ENCODE measurements at places on chromosomes 6 and 20.

GRCh38 chr6:160431226-160431625, 83.0 kb downstream of the SLC22A3 start:
- no peak for DNase-seq

GRCh38 chr20:21099751-21100577, 6.2 kb downstream of the LINC00237 start:
- no peak for DNase-seq

GRCh38 chr6:168128631-168129291, 49.7 kb upstream of the FRMD1 start:
- DNase-seq, result no peak

GRCh38 chr6:8993111-8993510, 557.8 kb upstream of the SLC35B3 start:
- DNase-seq, result no peak

DNA sequence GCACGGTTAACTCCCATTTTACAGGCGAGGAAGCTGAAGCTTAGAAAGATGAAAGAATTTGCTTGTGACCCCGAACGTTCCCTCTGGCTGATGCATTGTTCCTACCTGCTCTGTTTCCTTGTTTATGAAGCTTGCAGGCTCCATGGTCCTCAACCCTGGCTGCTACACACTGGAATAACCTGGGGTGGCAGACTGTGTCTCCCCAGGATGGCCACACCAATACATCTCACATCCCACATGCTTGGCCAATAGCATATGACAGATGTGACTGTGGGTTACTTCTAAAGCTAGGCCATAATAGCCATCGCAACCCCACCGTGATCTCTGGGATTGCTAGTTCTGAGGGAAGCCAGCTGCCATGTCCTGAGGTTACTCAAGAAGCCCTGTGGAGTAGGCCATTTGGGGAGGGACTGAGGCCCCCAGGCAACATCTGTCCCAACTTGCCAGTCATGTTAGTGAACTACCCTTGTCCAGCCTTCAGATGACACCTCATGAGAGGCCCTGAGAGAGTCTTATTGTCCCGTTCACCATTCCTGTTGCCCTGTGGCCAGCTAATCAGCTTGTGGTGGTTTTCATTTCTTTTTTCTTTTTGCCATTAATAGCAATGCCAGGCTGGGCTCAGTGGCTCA, 6.7 kb upstream of the FAM110A start:
- no peak for DNase-seq

DNA sequence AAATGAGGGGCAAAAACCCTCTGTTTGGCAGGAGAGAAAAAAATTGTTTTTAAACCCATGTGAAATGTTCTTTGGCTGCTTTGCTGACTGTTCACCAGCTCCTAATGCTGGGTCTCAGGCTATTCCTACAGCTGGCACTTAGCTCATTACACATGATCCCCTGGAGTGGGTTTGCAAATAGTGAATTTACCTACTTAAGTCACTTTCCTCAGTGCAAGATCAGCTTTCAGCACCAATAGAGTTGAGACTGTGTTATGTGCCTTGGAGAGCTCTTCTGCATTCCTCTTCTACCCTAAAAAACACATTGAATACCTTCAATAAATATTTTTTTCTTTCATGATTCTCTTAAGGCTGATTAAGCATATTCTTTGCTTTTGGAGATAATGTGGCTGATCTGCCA, 58.4 kb upstream of the PRDM1 start:
- DNase-seq, result no peak

DNA sequence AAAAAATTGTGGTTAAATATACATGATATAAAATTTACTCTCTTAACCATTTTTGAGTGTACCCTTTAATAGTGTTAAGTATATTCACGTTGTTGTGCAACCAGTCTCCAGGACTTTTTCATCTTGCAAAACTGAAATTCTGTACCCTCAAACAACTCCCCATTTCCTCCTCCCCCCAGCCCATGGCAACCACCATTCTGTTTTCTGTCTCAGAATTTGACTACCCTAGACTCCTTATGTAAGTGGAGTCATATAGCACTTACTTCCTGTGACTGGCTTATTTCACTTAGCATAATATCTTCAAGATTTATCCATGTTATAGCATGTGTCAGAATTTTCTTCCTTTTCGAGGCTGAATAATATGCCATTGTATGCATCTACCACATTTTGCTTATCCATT, 5.1 kb downstream of the VPS16 start:
- DNase-seq, result no peak

DNA sequence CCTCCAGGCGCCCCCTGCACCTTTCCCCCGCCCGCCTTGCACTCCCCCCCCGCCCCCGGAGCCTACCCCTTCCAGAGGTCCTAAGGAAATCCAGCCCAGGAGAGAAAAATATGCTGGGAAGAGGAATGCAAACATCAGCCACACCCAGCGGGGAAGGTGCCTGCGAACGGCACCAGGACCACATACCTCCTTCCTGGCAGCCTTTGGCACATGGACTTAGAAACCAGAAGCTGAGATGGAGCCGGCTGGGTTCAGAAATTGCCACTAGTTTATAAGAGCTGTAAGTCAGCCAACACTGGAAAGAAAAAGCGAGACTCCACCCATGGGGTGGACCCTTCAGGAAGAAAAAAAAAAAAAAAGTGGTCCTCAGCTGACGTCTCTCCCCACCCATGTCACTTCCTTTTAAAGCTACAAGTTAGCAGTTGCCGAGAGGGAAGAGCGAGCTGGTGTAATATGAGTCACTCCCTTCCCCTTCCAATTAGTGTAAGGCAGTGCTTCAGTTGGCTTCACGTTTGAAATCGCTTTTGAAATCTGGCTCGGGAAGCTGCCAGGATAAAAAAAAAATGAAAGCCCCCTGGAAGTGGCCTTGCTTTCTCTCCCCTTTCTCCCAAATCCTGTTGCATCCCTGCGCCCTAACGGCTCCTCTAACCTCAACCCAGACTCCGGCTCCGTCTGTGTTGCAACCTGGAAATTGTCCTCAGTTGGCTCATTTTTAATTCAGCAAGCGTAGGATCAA, at the start of gene AGPAT4:
TSS of gene AGPAT4 (minus strand) at position 310 of the 736 bp plus-strand sequence. CDS start 41,848 bp downstream, outside the sequence.
- peak; percentile 44 for DNase-seq

DNA sequence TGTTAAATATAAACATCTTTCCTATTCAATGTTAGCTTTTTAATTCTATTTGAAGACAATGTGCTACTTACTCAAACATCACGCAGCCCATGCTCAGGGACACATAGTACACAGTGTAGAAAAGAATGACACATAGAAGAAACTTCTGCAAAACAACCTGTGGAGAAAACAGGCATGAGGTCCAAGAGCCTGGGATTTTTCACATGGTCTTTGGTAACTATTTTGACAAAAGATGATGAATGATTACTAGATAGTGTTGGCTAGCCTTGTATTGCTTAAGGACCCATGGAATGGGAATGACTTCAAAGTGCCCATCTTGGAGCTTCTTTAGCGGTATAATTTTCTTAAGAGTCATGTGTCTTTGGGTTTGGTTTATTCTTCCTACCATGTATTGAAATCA, 15.4 kb downstream of the TMEM244 start:
- no peak for DNase-seq

GRCh38 chr6:158834675-158835385, 15.7 kb upstream of the EZR start:
- no peak for DNase-seq

GRCh38 chr6:147077251-147077650, 127.0 kb upstream of the STXBP5 start:
- no peak for DNase-seq

DNA sequence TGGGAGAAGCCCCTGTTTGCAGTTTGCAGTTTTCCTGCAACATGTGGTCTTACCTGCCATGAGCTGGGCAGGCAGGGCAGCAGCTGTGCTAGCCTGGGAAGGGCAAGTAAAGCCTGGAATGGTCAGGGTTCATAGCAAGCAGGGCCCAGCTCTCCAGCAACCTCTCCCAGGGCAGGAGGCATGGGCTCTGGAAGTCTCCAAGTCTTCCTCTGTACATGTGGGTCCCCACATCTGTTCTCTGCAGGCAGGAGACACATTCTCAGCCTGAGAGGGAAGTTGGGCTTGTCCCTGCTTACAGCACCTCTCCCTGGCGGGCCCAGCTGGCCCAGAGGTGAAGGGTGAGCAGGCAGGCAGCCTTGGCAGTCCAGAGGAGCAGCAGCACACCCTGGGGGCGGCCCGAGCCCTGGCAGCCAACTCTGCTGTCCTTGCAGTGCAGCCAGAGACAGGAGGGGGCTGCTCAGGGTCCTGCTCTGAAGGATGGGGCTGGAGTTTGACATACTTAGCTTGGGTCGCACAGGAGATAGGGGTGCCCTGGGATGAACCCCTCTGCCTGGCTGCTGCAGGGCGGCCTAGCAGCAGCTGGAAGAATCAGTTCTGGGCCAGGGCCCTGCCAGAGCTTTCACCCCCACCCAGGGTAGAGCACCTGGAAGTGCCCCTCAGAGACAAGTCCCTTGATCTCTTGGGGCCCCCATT, 176.0 kb downstream of the MRPL14 start:
- DNase-seq, result no peak

- DNase-seq, result no peak
These were observed 58.3 kb downstream of the COL12A1 start for GRCh38 chr6:75147512-75147911.

DNA sequence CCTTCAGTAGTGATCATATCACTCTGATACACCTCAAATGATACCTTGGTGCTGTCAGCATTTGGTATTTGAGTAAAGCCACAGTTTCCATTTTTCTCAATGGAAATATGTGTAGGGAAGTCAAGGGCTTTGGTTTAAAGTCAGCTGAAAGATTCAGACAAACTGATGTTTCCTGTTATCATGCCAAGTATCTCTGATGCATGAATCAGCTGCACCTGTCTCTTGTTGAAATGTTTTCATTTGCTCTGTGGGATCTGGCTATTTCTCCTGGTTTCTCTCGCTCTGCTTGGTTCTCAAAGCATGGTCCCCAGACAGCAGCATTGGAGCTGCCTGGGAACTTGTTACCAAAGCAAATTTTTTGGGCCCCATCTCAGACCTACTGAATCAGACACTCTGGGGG, 23.5 kb downstream of the ZFP64 start:
- DNase-seq, result no peak

GRCh38 chr6:31859923-31860322, 2.7 kb downstream of the NEU1 start:
- DNase-seq, result no peak

- DNase-seq, result no peak
These were observed 43.1 kb downstream of the ARID1B start for GRCh38 chr6:156820089-156820798.

DNA sequence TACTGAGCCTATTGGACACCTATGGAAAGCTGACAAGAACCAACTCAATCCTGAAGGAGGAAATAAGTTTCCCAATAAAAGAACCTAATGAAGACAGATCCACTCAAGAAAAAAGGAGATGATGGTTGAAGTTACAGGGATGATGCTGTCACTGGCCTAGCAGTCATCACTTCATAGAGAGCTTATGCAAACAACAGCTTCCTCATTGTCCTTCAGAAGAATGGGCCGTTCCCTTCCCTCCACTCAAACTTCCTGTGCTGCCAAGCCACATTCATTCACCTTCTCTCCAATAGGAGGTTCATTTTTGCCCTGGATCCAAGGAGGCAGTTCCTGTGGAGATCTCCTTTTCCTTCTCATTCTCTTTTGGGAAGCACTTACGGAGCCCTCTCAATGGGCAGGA, 13.8 kb upstream of the PM20D2 start:
- no peak for DNase-seq

- no peak for DNase-seq
These were observed 154.7 kb upstream of the PDE10A start for GRCh38 chr6:165817771-165818170.

- no peak for DNase-seq
These were observed 419.7 kb downstream of the CD109 start for GRCh38 chr6:74115674-74116073.

GRCh38 chr6:154367839-154368695, 11.5 kb upstream of the IPCEF1 start:
- no peak for DNase-seq

GRCh38 chr6:124917769-124918168, 44.5 kb upstream of the RNF217 start:
- no peak for DNase-seq

GRCh38 chr6:85172705-85173104, 277.2 kb upstream of the NT5E start:
- no peak for DNase-seq

DNA sequence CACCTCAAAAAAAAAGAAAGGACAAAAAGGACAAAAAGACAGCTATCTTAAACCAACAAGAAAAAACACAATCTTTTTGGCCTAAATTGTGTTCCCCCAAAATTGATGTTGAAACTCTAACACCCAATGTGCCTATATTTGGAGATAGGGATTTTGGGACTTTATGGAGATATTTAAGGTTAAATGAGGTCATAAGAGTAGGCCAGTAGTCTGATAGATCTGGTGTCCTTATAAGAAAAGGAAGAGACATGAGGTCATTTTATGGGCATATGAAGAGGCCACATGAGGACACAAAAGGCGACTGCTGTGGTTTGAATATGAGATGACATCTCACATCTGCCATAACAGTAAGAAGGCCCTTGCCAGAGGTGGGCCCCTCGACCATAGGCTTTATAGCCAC, 49.5 kb downstream of the TRIM38 start:
- DNase-seq, result no peak

DNA sequence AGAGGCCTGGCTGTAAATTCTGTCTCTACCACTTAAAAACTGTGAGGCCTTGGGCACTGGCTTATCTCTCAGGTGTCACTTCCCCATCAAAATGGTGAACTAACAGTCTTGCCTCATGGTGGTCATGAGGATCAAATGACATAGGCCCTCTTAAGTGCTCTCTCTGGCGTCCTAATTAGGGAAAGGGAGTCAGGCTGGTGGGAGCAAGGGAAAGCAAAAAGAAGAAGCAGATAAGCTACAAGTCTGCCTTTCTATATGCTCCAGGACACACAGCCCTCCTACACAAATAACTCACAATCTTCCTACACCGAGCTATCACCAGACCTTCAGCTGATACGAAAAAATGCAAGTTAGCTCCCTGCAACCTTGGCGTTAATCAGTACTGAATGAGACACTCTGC, 19.5 kb upstream of the SLC22A16 start:
- DNase-seq, result no peak

GRCh38 chr6:28002161-28002560, 45.1 kb downstream of the OR2B6 start:
- DNase-seq, result no peak

GRCh38 chr6:122569230-122569771, 40.9 kb upstream of the PKIB start:
- no peak for DNase-seq

DNA sequence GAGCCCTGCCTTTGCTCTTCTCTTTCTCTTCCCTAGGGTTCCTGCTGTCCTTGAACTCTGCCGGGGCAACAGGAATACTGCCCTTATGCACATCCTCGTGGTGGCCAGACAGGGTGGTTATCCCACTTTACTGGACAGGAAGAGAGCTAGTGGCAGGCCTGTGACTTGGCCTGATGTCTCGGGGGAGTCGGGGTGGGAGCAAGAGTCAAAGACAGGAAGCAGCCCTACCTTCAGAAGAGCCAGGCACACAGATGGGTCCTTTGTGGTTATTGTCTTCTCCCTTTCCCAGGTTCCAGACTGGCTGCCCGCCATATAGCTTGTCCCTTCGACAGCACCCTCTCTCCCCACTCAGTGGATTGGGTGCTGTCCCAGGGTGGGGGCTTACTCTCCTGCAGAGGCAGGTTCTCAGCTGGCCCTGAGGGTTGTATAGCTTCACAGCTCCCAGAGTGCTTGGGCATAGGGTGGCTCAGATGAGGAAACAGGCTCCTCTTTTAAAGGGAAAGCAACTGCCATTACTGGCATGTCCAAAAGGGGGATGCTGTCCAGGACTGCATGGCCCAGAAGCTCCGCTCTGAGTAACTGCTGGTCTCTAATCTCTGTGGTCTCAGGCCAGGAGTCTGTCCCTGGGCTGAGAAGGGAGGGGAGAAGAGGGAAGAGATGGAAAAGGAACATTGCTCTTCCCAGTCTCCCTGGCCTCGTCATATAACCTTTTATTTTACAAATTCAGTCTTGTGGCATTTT, 17.3 kb downstream of the PLCG1 start:
- DNase-seq, result no peak
